ENCODE measurements at places on chromosomes 16 and 17.

GRCh38 chr16:83806731-83807130, 1.0 kb upstream of the HSBP1 start:
- DNase-seq, result no peak
- peaks cover 15% of the 10 kb centered on the region for H3K36me3 ChIP-seq
- peak overlapping the region; percentile 88 for H3K27ac ChIP-seq

DNA sequence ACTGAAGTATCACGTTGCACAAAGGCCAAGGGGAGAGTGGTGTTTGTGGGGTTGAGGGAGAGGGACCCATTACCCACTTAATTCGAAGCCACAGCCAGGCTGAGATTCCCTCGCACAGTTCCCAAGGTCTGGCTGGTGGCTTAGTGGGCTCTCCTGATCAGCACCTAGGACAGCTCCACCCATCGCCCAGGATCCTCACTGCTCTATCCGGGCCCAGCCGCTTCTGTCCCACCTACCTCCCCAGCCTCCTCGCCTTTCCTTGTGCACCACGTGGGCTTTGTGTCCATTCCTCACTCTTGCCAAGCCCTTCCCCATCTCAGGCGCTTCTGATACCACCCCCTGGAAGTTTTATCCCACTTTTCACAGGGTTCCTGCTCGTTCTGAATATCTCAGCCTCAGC, 163.5 kb downstream of the CCT6B start:
- H3K4me3 ChIP-seq, result no peak overlapping the region
- DNase-seq, result no peak
- H3K27me3 ChIP-seq, result peaks cover 33% of the 10 kb centered on the region
- H3K36me3 ChIP-seq, result no peaks in the 10 kb centered on the region

DNA sequence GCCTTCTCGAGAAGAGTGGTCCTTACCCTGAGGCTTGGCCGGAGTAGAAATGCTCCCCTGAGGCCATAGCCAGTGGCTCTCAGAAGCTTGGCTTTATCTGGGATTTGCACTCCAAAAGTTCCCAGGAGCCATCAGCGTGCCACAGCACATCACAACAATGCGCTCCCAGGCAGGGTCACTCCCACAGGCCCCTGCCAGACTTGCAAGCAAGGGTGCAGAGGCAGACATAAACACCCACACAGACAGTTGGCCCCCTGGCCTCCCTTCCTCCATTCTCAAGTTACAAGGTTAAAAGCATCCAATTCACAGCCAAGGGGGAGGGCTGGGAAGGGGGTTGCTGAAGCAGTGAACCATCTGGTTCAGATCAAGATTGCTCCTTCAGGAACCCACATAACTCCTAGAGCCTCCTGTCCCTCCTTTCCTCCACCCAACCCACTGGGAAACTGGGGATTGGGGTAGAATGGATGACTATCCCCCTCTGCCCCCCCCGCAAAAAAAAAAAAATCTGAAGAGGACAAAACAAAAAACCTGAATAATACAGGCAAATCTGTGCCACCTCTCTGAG, 1.8 kb downstream of the ST3GAL2 start:
- peaks cover 37% of the 10 kb centered on the region for H3K4me1 ChIP-seq
- H3K4me3 ChIP-seq, result peak overlapping the region; percentile 77
- peak overlapping the region; percentile 60 for H3K27ac ChIP-seq
- peak; percentile 75 for DNase-seq

DNA sequence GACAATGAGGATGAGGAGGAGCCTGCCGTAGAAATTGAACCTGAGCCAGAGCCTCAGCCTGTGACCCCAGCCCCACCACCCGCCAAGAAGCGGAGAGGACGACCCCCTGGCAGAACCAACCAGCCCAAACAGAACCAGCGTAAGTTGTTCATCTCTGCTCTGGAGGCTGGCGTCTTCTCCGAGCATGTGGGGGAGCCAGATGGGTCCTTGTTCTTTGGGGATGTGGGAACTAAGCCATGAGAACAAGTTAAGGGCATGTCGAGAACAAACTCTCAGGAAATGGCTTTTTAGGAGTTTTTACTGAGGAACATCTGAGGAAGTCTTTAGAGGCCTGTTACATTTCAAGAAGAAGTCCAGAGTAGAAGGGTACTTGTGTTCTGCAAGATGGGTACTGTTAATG, 8.2 kb upstream of the CARMIL2 start:
- no peak overlapping the region for H3K27ac ChIP-seq
- H3K27me3 ChIP-seq, result no peaks in the 10 kb centered on the region
- H3K36me3 ChIP-seq, result peaks cover 85% of the 10 kb centered on the region
- no peak overlapping the region for H3K4me3 ChIP-seq

DNA sequence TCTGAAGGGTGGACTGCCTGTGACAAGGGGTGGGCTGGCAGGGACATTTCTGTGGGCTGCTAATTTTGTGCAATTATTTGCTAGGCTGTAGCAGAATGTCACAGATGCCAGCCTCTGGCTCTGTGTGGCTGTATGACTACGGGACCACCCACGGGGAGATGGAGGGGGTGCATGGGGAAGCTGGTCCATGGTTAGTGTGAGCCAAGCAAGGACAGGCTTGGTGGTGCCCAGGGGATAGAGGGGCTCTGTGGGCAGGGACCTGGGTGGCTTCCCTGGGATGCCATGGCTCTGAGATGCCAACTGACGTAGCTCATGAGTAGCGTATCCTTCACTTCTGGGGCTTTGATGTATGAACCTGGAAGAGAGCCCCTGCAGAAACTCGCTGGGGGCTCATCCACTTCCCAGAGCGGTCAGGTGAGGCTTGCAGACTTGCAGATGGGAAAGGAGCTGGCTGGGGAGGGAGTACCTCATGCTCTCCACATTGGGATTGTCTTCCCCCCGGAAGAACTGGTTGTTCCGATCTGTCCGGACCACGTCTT, 87.2 kb downstream of the TBC1D16 start:
- no peak for DNase-seq
- H3K4me3 ChIP-seq, result no peak overlapping the region
- no peaks in the 10 kb centered on the region for H3K27me3 ChIP-seq
- peaks cover 24% of the 10 kb centered on the region for H3K4me1 ChIP-seq
- peaks cover 23% of the 10 kb centered on the region for H3K36me3 ChIP-seq

DNA sequence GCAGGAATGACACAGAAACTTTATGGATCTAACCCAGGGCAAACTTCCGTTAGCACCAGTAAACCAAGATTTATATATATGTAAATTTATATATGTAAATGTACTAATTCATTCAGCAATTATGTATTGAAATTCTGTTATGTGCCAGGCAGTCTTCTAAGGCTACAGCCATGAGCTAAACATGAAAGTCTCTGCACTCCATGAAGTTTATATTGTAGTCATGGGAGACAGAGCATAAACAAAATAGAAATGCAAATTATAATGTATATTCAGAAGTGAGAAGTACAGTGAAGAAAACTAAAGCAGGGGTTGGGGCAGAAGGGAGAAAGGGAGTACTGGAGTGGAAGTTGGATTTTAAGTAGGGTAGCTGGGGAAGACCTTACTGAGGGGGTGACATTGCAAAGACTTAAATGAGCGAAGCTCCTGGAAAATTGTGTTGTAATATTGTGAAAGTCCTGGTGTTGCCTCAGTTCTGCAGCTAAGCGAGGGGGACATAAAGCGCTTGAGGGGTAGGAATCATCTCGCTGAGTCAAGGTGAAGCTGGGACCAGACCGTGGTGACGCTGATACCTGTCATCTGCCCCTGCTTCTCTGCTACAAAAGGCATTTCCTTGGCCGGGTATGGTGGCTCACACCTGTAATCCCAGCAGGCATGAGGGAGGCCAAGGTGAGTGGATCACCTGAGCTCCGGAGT, 64.8 kb downstream of the YPEL2 start:
- H3K27ac ChIP-seq, result no peak overlapping the region
- peaks cover 74% of the 10 kb centered on the region for H3K36me3 ChIP-seq
- DNase-seq, result no peak
- H3K27me3 ChIP-seq, result no peaks in the 10 kb centered on the region

- no peaks in the 10 kb centered on the region for H3K27me3 ChIP-seq
- H3K4me1 ChIP-seq, result no peaks in the 10 kb centered on the region
- H3K27ac ChIP-seq, result no peak overlapping the region
- no peak overlapping the region for H3K4me3 ChIP-seq
Measured at GRCh38 chr16:26161461-26162180, 469.9 kb downstream of the HS3ST4 start.

DNA sequence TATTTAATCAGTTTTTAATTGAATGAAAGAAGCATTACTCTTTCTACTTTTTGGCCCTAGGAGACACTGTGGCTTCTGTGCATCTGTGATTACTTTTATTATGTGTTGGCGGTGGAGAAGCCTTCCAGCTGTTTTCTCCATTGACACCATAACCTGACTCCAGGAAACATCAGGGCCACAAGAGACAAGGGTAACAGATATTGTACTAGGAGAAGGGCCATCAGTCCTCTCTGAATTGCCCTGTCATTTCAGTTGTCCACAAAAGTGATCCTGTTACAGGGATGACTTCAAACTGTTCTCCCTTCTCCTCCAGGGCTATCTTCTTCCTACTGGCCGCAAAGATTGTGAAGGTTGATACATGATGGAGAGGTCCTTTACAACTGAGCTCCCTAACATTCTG, 14.6 kb downstream of the KRT39 start:
- H3K27me3 ChIP-seq, result peaks cover 22% of the 10 kb centered on the region
- H3K4me3 ChIP-seq, result no peak overlapping the region
- H3K36me3 ChIP-seq, result no peaks in the 10 kb centered on the region
- DNase-seq, result no peak
- no peak overlapping the region for H3K27ac ChIP-seq
- H3K4me1 ChIP-seq, result no peaks in the 10 kb centered on the region

GRCh38 chr17:17983376-17983775, 10.7 kb downstream of the DRC3 start:
- H3K4me3 ChIP-seq, result no peak overlapping the region
- no peaks in the 10 kb centered on the region for H3K36me3 ChIP-seq
- no peaks in the 10 kb centered on the region for H3K27me3 ChIP-seq
- peak overlapping the region; percentile 77 for H3K27ac ChIP-seq

DNA sequence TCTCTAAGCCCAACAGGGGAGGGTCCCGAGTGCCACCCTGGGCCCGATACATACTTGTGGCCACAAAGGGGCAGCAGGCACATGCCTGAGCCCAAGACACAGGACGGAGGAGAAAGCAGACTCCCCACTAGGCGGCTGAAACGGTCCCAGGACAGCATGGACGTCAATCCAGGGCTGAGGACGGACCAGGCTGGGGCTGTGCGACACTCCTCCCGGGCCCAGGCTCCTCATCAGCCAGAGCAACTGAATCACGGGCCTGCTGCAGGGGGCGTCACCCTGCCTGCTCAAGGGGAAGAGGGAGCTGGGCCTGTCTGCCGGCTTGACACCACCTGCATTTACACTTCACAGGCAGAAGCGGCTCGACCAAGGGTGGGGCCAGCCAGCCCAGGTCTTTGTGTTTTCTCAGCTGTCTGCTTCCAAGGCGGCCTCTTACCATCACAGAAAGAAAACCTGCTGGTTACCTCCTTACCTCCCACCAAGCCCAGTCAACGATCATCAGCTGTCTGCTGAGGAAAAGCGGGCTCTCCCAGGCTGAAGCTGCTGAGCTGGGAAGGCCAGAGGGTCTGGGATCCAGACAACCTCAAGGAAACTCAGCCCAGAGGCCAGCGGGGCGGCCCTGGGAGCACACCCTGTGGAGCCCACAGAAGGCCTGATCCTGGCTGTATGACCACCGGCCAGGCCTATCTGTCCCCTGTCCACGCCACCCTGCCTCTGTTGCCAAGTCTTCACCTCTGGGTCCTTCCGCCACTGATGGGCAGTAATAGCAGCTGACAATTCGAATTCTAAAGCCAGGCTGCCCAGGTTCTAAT, 26.4 kb downstream of the KIFC3 start:
- DNase-seq, result peak; percentile 76
- no peak overlapping the region for H3K27ac ChIP-seq
- peaks cover 51% of the 10 kb centered on the region for H3K36me3 ChIP-seq
- no peak overlapping the region for H3K4me3 ChIP-seq
- H3K27me3 ChIP-seq, result no peaks in the 10 kb centered on the region

- peak overlapping the region; percentile 59 for H3K4me3 ChIP-seq
- peak; percentile 85 for DNase-seq
- H3K36me3 ChIP-seq, result no peaks in the 10 kb centered on the region
- peak overlapping the region; percentile 85 for H3K27ac ChIP-seq
Measured at GRCh38 chr16:4936181-4936990, 562 bp downstream of the PPL start.

DNA sequence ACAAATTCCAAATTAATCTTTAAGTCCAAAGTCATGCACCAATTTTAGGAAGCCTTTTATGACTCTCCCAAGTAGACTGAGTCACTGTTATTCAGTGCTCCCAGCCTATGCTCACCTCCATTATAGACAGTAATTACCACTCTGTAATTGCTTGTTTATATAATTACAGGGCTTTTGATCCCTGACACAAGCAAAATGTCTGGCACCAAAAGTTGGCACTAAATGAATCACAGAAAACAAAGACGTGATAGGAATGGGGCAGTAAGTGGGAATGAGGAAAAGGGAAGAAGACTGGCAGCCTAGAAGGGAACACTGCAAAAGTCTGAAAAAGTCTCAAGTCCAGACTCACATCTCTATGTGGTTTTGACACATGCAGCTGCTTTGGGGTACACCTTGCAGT, 94.1 kb downstream of the SLC39A11 start:
- no peak for DNase-seq
- H3K4me3 ChIP-seq, result no peak overlapping the region
- no peaks in the 10 kb centered on the region for H3K27me3 ChIP-seq
- H3K27ac ChIP-seq, result no peak overlapping the region
- no peaks in the 10 kb centered on the region for H3K4me1 ChIP-seq

DNA sequence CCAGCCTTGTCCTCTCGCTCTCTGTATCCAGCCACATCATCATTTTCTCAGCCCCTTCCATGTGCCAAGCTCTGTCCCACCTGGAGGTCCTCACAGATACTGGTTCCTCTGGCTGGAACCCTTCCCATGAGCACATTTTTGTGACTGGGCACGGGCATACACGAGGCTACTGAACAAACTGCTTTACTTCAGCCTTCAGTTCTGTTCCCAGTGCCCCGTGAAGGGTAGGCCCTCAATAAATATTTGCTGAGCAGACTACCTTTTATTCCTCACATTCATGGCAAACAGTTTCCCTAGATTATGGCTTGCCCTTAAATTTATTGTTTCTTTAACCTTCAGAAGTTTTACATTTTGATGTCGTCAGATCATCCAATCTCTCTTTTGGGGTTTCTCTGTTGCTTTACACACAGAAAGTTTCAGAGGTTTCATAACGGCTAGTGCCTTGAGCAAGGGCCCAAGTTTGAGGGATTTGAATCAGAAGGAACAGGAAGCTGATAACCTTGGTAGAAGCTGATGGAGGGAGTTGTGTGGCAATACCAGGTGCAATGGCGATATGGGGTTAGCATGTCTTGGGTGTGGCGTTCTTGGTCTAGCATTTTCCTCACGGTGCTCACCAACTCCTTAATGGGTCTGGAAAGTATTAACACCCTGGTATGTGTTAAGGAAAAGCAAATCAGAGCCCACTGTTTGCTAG, 27.8 kb downstream of the TMEM92 start:
- no peak overlapping the region for H3K4me3 ChIP-seq
- H3K36me3 ChIP-seq, result no peaks in the 10 kb centered on the region
- DNase-seq, result peak; percentile 79
- H3K4me1 ChIP-seq, result peaks cover 16% of the 10 kb centered on the region
- peak overlapping the region; percentile 86 for H3K27ac ChIP-seq

Measured in stomach (tissue), 19 donors.